ENCODE measurements at places on chromosomes 2 and 18.

DNA sequence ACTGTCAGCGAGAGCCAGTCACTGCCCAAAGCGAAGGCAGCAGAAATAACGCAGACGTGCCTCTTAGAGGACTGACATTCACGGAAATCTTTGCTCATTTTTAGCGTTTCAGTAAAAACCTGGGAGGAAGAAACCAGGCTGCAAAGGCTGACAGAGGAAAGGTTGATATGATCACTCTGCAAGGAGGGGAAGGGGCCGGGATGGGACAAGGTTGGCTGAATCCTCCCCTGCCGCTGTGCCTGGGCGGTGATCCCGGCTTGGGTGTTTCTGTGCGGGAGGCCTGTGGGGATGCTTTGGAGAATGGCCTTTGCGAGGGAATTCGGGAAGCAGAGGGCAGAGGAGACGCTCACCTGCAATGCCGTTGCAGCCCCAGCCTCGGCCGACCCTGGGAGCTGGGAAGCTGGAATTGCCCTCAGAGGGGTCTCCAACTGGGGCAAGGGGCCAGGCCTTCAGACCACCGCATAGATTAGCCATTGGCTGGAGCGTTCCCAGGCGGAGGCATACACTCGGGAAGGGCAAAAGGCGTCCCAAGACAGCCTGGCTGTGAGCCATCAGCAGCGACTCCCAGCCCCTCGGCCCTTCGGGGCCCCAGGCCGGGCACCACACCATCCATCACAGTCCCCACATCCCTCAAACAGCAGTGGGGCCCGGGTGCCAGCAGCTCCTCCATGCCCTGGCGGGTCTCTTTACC is 111.7 kb upstream of the GPC1 start:
- no peak for DNase-seq

- DNase-seq: no peak
These were observed 67.3 kb downstream of the SH3RF3 start for GRCh38 chr2:109196081-109196875.

DNA sequence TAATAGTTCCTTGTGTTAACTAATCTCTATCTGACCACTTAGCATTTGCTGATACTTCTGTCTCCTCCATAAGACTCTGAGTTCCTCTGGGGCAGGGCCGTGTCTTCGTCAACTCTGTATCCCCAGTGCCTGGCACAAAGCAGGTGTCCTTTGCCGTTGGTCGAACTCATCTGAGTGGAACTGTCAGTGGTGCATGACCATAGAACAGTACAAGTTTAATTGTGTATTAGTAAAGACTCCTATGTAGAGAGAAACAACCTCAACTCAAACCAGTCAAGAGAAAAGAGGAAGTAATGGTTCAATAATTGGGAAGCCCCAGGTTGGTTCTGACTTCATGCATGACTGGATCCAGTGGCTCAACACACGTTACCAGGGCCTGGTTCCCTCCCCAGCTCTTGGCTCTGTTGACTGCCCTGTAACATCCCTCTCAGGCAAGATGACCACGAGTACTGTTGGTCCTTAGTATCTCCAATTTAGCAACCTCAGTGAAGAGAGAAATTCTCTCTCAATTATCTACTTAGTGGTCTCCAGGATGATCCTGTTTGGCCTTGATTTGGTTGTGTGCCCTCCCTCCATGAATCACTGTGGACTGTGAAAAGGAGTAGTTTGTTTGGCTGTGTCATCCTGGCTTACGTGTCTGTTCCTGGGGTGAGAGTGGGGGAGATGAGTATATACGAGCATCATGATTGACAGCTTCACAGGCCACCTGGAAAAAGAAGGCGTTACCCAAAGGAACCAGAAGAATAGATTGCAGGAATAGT is 58.5 kb upstream of the MSH6 start:
- no peak for DNase-seq

DNA sequence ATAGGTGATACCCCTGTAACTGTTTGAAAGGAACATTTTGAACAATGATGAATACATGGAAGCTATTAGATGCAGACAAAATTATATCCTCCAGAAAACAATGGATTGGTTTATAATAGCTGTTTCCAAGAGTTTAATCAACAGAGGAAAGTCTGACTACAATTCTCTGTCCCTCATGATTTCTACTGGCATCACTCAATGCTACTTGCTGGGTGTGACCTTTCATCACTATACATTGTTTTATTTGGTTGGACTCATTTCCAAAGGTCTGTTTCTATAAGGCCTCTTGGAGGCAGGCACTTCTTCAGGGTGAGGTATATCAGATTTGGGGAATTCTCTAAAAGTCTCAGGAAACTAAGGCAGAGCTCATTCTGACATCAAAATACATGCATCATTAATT is 636.1 kb upstream of the SLC8A1 start:
- no peak for DNase-seq

- no peak for DNase-seq
These were observed 793 bp downstream of the CNRIP1 start for GRCh38 chr2:68318914-68319397.

GRCh38 chr2:227713291-227713690 is 4.5 kb downstream of the SLC19A3 start:
- DNase-seq: no peak

DNA sequence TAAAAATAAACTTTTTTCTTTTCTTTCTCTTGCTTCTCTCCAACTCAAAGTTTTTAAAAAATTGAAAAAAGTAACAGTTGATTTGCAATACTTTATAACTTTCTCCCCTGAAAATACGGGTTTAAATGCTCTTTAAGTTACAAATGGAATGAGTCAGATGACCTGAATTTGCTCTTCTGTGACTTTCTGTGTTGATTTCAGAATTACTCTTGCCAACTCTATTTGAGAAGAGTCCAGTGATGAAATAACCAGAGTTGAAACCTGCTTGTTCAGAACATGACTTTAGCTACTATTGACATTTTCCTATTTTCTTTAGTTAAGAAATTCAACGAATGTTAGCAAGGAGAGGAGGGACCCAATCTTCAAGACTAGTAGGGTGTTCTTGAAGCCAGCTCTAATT is 146.1 kb upstream of the ZSWIM2 start:
- no peak for DNase-seq

GRCh38 chr2:138493334-138493733 is 8.2 kb upstream of the SPOPL start:
- DNase-seq: no peak

DNA sequence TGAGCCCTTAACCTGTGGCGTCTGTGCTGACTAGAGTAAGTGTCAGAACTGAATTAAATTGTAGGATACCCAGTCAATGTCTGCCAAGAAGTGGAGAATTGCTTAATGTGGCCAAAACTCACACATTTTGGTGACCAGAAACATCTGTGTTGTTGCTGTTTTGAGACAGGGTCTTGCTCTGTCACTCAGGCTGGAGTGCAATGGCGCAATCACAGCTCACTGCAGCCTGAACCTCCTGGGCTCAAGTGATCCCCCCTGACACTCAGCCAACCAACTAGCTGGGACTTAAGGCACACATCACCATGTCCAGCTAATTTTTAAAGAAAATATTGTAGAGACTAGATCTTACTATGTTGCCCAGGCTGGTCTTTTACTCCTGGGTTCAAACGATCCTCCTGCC is 34.4 kb upstream of the RTN4 start:
- DNase-seq: no peak

- no peak for DNase-seq
These were observed 109.6 kb upstream of the FSIP2 start for GRCh38 chr2:185628985-185629384.

DNA sequence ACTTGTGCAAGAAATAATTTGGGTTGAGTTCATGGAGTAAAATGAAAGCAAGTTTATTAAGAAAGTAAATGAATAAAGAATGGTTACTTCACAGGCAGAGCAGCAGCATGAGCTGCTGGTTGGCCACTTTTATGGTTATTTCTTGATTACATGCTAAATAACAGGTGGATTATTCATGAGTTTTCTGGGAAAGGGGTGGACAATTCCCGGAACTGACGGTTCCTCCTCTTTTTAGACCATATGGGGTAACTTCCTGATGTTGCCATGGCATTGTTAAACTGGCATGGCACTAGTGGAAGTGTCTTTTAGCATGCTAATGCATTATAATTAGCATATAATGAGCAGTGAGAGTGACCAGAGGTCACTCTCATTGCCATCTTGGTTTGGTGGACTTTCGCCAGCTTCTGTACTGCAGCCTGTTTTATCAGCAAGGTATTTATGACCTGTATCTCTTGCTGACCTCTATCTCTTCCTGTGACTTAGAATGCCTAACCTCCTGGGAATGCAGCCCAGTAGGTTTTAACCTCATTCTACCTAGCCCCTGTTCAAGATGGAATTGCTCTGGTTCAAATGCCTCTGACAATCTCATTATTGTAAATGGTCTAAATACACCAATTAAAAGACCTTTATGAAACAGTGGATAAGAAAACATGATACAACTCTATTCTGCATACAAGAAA is 114.1 kb upstream of the FIGN start:
- DNase-seq: no peak

- no peak for DNase-seq
These were observed 10.5 kb upstream of the MTERF4 start for GRCh38 chr2:241112592-241112991.

DNA sequence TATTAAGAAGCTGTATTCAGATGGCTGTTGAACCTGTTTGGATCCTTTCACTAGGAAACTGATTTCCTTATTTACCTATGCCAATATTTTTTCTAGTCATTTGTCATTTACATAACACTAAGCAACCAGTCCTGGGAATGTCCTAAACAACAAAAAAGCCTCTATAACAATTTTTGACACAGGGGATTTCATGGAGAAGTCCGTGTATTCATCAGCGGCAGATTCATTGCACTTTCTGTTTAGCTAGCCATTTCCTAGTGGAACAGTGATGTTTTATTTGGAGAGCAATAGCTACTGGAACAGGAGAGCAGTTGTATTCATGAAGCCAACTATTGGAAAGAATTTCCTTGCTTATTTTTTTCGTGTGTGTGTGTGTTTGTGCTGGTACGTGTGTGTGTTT is 604.3 kb upstream of the POU3F3 start:
- DNase-seq: no peak

- no peak for DNase-seq
These were observed 11.5 kb downstream of the ANKRD29 start for GRCh38 chr18:23650968-23651927.

GRCh38 chr2:119306196-119306590 is 60.4 kb downstream of the C2orf76 start:
- DNase-seq: no peak

DNA sequence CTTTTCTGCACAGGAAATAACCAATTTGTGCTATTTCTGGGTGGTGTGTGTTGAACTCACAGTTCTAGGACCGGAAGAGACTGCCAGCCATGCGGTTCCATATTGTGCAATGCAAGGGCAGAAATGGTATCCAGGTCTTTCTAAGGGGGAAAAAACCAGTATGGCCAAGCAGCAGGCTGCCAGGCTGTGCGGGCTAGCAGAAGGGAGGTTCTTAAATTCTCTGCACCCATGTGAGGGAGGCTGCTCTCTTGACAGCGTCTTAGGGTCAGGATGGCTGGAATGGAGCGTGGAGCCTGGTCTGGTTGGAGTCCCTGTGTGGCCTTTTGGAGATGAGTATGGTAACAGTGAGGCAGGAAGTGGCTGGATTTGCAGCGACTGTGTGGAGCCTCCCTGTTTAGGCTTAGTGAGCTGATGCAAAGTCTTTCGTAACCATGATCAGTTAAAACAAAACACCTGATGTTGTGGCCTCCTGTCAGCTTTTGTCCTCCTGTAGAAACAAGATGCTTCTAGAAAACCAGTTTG is 52.6 kb downstream of the NCK2 start:
- DNase-seq: no peak

GRCh38 chr2:9680082-9680481 is 49.3 kb upstream of the YWHAQ start:
- DNase-seq: no peak

DNA sequence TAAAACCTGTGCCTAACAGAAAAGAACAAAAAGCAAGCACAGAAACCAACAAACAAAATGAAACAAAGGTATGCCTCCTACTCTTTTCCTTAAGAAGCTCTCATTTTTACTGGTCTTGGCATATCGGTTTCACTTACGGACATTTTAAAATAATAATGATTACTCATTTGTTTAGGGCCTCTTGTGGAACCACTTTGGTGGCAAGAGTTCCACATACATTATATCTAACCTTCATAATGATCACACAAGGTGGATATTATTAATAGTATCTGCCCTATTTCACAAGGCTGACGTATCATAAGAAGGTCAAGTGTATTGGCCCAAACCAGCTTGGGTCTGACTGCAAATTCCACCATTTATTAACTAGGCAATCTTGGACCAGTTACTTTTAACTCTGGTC is 304.7 kb downstream of the TCF4 start:
- DNase-seq: no peak

GRCh38 chr2:239093542-239093941 is 245.7 kb downstream of the TWIST2 start:
- DNase-seq: no peak

DNA sequence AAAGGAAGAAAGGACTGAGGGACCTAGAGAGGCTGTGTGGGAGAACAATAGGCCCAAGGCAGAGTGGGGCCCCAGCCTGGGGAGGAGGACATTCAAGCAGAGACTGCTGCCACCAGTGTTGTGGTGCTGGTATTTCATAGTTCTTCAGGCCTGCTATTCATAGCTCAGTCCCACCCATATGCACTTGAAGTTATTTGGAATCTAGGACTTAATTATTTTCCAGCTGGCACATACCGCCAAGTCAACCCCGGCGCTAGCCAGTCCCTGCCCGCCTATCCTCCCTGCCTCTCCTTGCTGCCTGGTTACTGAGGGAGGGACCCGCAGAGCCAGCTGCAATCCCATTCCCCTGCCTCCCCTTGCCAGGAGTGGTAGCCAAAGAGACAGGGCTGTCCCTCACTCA is 141.2 kb downstream of the CABLES1 start:
- no peak for DNase-seq

DNA sequence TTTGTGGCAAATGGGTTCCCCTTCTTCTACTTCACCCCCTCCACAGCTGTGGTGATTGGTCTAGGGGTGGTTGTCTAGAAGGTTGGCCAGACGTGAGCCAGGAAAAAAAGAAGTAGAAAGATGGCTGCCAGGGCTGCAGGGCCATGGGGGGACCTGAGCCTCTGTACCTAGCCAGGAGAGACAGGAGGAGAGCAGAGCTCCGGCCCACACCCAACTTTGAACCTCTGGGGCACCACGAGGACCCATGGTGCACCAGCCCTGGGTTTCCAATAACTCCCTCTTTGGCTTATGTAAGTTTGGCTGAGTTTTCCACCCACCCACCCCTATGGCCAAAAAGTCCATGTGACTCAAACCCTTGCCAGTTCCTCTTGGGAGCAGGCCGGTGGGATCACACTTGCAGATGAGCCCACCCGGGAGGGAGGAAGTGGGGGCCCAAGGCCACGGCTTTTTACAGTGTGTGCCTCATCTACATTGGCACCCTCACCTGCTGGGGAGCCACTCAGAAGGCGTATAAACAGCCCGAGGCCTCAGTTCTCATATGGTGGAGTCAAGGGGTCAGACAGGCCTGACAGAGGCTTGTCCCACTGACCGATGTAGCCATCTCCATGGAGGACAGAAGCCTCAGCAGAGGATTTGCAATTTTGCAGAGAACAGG is 293.1 kb upstream of the HDAC4 start:
- no peak for DNase-seq

DNA sequence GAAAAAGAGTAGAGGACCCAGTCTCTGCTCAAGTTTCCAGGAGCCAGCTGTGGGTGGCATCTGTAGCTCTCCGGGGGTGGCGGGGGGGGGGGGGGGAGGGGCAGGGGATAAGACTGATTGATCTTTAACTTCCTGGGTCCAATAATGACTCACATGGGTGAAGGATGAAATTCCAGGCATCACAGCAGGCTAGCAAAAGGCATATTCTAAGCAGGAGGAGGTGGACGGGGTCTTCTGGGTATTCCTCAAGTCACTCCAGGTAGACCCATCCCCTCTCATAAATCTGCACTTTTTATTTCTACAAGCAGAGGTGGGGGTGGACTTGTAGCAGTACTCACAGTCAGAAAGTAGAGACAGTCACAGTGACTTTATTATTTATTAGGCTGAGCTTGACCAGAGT is 85.5 kb upstream of the TMEM247 start:
- DNase-seq: no peak

All from stimulated activated CD4-positive, alpha-beta T cell treated with anti-CD3 and anti-CD28 coated beads, TNF-alpha, amount 100 ng/mL, for 24 hours (primary cell).